ENCODE measurements at places on chromosomes 12 and 14.

DNA sequence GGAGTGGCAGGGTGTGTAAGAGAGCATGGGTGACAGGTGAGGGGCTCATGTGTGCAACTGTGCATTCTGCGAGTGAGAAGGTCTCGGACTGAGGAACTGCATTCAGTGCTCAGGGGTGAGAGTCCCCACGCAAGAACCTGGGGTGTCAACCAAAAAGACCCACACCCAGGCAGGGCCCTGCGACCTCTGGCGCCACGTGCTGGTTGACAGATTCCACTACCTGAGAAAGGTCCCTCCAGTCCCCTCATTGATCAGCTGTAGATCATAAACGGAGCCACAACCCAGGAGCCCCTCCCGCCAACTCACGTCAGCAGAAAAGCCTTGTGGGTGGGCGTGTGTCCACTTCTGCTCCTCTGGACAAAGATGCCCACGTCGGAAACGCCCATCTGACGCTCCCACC is 98.7 kb downstream of the ASCL4 start:
- no peak for DNase-seq

DNA sequence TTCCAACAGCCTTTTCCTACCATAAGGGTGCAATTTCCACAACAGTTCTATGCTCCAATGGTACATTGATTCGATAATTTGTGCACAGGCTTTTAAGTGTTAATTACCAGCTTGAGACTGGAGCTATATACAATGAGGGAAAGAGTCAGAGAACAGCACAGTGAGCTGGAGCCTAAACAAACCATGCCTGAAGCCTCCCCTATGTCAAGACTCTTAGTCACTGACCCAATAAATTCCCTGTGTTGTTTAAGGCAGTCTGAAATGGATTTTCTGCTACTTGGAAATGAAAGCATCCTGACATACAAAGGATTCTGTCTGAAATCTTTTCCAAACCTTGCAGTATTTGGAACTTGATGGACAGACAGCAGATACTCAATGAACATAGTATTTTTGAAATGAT is 149.0 kb downstream of the EFCAB11 start:
- DNase-seq: no peak

DNA sequence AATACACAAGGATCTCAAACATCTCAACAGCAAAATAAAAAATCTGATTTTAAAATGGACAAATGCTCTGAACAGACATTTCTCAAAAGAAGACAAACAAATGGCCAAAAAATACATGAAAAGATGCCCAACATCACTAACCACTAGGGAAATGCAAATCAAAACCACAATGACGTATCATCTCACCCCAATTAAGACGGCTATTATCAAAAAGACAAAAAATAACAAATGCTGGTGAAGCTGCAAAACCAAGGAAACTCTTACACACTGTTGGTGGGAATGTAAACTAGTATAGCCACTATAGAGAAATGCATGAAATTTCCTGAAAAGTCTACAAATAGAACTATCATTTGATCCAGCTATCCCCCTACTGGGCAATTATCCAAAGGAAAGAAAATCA is 145.0 kb downstream of the BTG1 start:
- DNase-seq: no peak

- no peak for DNase-seq
These were observed 671 bp downstream of the ESYT1 start for GRCh38 chr12:56128670-56129205.

DNA sequence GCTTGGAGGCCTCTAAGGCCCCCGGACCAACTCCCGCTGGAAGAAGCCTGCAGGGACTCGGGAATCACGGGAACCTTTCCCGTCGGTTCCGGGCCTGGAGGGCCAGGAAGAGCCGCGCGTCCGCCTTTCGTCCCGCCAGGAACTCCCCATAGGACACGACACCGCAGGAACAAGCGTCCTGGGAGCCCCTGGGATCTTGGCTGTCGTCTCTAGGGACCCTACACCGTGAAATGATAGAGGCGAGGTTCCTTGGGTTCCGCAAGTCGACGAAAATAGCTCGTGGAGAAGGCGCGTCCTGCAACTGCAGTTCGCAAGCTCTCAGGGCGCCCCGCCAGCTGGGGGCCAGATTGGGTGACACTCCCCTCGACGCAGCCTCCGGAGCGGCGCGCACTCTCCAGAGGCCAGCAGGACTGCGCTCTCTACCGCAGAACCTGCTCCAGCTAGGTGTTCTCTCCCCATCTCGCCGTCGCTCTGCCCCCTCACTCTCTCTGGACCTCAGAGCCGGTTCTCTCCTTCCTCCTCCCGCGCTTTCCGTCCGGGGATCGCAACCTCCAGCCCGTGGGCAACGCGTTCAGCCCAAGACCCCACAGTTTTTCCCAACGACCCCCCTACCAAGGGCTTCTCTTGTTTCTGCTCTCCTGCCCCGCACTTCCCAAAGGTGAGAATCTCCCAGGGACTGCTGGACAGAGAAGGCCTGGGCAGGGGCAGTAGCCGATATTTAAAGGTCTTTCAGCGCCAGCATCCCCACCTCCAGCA is 776 bp downstream of the BMP4 start:
- no peak for DNase-seq

- no peak for DNase-seq
These were observed 8.3 kb upstream of the WSCD2 start for GRCh38 chr12:108120863-108121165.

DNA sequence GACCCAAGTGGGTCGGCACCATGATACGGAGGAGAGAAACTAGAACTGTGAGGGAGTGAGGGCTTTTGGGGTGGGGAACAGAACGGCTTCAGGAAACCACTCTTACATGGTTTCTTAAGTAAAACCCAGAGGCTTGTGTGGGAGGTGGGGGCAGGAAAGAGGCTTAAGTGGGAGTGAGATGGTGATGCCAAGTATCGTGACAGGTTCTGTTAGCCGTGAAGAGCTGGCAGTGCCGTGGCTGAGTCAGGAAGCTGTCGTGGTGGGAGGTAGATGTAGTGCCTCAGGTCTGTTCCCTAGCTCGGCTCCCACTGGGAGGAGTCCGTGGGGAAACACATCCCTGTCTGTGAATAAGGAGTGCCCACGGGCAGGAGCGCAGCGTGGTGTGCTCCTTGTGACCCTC is 185.8 kb upstream of the FKBP4 start:
- DNase-seq: no peak

GRCh38 chr14:68756000-68756481 is 36.8 kb downstream of the ZFP36L1 start:
- no peak for DNase-seq

- DNase-seq: no peak
These were observed 39.1 kb upstream of the CRADD start for GRCh38 chr12:93638095-93638494.

GRCh38 chr12:124829708-124830304 is 33.9 kb downstream of the SCARB1 start:
- DNase-seq: no peak

GRCh38 chr14:60561845-60562746 is 53.1 kb downstream of the SIX6 start:
- DNase-seq: no peak

- DNase-seq: no peak
These were observed 185.1 kb upstream of the DDHD1 start for GRCh38 chr14:53338192-53338591.

DNA sequence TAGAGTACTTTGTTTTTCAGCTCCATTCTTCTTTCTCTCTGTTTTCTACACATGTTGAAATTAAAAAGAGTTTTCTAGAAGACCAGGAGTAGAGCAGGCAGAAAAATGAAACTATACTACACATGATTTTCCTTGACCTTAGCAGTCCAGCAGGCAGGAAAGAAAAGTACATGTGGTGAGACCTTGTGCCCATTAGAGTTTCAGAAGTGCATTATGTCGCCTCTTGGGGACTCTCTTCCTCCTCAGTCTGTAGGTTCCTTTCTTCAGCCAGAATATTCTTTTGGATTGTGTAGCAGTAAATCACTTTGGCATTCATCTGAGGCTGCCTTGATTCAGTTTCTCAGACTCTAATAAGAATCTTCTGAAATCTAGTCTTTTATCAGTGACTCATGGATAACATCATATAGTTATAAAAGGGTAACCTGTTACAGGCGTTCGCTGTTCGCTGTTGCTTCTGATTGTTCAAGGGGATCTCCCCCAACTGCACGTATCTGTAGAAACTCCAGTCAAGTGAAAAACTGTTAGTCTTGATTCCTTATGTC is 161.8 kb downstream of the ANO4 start:
- DNase-seq: no peak

DNA sequence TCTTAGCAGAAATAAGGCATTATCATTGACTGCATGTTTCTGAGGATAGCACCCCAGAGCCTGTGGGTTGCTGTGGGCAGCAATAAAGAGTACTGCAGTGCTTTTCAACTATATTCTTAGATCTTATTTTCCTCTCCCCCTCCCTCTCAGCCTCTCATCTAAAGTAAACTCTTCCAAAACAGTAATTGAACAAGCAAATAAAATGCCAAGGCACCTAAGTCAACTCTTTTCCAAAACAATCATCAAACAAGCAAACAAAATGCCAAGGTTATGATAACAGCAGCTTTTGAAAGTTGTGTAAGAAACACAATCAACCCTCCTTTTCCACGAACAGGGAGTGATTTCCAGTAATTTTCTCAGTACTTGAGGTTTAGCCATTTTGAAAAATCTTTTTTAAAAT is 1542.6 kb downstream of the AACS start:
- DNase-seq: no peak

DNA sequence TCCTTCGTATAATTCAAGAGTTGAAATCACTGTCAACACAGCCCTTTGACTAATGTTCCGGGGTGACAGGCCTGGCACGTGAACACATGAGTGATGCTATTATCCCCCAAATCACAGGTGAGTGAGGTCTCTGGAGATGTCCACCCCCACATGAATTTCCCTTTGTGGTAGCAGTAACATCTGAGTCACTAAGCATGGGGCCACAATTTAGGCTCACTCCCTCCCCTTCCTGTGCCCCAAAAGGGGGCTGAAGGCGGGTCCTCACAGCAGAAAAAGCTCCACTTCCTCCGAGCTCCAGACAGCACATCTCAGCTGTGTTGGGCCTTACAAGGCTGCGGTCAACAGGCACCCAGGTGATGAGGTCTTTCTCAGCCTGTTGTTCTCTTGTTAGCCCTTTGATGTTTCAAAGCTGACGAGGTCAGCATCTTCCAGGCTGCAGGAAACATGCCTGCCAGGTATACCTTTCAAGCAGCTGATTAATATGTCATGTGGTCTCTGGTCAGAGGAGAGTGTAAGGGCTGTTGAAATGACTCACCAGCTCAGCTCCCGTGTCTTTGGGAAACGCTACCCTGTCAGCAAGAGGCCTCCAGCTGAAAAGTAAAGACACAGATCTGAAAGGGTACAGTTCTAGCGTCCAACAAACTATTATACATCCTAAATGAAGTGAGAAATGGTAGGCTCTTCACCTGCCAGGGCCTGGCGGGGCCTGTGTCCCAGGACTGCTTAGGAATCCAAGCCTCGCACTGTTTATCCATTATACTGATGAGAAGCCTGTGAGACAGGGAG is 107.3 kb downstream of the ZFP36L1 start:
- no peak for DNase-seq

- DNase-seq: no peak
These were observed 114.0 kb upstream of the PRB2 start for GRCh38 chr12:11509326-11509725.

DNA sequence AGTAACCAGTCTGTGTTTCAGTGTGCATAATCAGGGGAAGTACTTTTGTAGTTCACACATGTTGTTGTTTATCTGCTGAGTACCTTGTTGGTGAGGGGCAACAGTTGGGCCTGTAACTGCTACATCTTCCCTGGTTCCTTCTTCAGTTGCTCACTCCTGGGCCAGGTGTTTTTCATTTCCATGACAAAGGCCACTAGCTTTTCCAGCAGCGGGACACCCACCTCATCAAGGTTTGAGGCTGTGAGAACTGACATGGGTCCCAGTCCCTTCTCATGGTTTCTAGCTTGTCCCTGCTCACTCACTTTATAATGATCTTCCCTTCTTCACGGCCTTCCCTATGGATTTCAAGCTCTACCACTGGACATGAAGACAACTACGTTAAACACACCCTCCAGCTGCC is 1.5 kb upstream of the NOXRED1 start:
- no peak for DNase-seq

DNA sequence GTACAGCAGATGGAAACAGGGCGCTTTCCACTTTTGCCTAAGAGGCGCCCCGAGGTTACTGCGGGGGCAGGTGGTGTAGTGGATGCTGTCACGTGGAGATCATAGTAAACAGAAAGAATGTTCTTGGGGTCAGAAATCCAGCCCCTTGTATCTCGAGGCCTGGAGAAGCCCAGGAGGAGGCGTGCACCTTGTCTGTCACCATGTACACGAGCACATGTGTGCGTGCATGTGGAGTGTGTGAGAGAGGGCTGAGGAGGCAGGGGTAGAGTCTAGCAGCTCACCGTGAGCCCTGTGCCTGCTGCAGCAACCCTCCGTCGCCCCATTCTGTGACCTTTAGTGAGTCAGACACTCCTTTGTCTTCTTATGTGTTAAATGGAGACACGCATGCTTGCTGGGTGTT is 59.0 kb downstream of the CACNA1C start:
- no peak for DNase-seq

GRCh38 chr12:9606736-9607372 is 862 bp downstream of the KLRB1 start:
- DNase-seq: no peak

DNA sequence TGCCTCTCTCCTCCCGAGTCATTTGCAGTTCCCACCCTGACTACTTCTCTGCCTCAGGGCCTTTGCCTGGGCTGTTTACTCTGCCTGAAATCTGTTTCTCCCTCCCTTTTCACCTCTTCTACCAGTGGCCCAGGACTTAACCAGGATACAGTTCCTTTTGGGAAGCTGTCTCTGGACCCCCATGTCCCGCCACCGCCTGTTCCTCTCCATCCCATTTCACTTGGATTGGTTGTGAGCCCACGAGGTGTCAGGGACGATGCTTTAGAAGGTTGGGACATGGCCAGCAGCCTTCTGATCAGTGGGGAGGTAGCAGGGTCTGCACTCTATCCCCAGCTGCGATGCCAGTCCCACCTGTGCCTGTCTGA is 51.8 kb downstream of the FAM222A start:
- DNase-seq: no peak

DNA sequence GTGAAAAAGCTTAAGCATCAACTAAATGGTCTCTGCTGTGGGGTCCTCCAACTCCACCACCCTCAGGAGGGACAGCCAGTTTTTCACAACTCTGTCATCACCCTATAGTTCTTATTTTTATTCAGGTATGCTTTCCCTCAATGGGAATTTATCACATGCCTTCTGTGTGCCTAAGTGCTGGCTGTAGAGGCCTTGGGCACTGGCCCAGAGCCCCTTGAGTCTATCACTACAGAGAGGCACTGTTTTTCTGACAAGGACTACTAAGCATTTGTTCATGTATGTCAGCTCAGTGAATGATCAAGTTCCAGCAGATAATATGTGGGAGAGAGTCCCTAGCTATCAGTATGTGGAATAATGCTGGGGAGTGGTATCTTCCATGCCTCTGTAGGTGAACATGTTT is 463.9 kb downstream of the NPAS3 start:
- no peak for DNase-seq

DNA sequence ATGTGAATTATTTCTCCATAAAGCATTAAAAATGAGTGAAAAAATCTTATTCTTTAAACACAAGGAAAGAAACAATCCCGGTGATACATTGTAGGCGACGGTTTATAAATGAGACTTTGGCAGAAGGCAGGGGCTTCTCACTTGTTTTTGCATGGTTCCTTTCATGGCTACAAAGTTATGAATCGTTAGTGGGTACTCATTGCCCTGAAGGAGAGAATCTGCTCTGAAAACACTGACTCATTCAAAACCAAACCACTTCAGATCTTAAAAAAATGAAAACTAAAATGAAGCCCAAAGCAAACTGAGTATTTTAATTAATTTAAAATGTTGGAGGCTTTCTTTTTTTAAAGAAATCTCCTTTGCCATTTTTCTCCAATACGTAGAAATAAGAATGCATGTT is 41.4 kb upstream of the AMIGO2 start:
- no peak for DNase-seq
